ENCODE measurements at places on chromosomes 6 and 20.

- no peak for DNase-seq
Observed at GRCh38 chr6:19599796-19600464, 237.2 kb upstream of the ID4 start.

- DNase-seq = no peak
Observed at GRCh38 chr6:144179237-144179636, 28.9 kb downstream of the STX11 start.

DNA sequence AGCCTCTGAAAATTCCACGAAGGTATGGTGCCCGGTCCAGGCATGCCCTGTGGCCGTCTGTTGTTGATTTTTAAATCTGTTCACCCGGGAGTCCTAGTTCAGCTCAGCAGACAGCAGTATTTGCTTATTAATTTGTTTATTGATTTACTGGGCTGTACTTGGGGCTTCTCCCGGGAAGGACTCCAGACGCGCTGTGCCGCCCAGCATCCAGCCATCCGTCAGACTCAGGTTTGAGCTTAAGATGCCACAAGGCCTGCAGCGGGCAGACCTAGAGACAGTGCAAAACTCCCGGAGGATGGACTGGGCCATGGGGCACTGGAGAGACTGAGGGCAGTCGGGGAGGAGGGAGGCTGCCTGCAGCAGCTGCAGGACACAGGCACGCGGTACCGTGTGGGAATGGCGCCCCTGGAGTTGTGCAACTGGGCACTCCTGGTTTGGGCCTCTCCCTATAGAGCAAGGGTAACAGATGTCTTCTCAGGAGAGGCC lies 17.3 kb upstream of the CCDC167 start:
- DNase-seq = no peak

GRCh38 chr6:32149932-32150870 lies 1.5 kb downstream of the PRRT1 start:
- no peak for DNase-seq

GRCh38 chr6:140050101-140050995 lies 675.9 kb upstream of the CITED2 start:
- peak; percentile 18 for DNase-seq

DNA sequence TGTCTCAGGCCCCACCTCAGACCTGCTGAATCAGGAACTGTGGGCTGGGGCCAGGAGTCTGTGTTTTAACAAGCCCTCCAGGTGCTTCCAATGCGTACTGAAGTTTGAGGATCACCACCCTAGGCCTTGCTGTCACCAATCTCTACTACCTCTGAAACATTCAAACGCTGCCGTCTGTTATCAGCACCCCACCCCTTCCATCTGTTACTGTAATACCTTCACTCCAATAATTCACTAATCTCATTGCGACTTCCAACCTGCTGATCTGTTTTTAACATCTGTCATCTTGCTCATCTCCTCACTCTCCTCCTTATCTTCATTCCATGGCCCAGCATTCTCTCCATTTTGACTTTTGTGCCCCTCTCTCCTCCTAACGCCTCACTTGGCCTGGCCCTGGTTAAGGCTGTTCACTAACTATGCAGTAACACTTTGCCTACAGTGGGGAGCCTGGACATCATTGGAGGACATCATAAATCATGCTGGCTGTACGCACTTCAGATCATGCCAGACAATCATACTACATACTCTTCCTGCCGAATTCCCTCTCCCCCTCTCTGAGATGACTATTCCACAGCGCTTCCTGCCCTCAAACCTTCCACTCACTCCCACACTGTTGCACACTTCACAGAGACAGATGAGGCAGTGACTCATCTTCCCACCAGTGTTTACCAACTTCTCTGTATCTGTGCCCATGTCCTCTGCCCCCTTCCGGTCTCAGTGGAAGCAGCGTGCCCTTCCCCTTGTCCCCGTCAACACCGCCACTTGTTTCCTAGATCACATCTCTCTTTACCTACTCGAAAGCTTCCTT lies 3.0 kb upstream of the GUCA1B start:
- DNase-seq = no peak

DNA sequence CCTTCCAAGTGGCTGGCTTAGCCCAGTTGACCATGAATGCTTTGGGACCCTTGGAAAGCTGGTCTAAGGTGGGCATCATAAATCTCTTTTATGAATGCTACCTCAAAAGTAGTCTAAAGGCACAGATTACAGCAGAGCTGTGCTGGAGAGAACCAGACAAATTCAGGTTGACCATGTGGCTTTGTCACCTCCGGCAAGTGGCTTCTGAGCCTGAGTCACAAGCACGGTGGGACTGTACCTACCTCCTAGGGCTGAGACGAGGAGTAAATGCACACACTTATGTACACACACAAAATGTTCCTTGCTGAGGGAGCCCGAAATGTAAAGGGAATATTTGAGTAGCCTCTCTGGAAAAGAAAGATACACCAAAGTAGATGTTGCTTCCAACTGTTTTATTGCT lies 155.9 kb downstream of the NFATC2 start:
- no peak for DNase-seq

DNA sequence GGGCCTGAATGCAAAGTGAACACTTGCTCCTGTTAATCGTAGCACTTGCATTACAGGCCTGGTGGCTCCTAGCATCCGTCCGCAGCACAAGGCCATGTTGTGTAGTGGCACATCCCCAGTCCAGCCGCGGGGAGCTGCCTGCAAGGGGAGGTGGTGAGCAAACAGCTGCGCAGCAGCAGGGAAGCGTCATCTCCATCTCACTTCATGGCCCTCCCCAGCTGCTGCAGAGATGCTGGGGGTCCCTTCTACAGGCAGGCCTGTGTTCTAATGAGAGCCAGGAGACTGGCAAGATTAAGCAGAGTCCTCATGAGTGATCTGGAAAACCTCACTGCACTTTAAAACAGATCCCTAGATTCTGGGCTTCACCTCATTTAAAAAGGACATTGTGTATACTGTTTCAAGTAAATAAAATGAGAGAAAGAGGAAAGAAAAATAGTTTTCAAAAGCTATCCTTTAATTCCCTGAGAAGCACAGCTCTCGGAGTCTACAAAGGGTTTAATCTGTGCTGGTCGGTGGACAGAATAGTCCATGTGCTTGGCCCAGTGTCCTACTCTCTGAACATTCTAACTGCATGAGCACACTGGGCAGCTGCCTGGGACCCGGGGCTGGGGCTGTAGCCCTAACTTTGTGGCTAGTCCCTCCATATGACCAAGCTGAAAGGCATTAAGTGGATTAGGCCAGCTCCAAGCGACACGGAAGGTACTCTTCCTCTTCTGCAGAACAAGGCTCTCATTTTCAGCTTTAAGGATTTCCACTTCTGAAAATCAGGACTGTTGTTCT lies 125.8 kb downstream of the LY86 start:
- no peak for DNase-seq

DNA sequence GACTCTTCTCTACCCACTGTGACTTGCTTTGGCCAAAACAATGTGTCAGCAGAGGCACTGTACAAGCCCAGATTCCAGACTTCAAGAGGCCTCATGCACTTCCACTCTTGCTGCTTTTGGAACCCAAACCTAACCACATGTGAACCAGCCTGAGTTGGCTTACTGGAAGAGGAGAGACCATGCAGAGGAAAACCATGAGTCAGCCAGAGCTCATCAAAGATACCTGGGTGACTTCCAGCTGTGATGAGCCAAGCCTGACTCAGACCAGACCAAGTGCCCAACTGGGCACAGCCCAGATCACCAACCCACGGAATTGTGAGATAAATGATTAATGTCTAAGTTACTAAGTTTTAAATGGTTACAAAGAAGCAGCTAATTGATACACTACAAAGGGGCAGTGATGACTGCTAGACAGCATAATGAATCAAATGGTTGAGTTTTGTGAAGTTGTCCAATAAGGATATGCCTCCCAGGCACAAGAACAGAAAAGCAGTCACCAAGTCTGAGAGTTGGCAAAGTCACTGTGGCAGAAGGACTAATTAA lies 16.2 kb upstream of the BEND6 start:
- no peak for DNase-seq

DNA sequence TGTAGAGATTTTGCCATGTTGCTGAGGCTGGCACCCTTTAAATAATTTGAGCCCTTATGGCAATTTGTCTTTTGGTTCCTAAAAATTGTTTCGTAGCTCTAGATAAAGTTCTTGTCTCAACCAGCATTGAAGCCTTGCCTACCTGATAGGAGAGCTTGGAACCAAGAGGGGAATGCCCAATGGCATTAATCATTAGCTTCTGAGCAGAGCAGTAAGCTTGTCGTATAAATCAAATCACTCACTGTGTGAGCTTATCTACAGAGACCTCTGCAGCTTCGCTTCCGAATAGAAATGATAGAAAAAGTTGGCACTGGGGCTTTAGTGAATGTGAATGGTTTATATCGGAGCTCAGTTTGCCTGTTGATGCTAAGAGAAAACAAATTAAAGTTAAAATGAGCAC lies 10.7 kb downstream of the ANKRD6 start:
- no peak for DNase-seq

- DNase-seq = peak; percentile 21
Observed at GRCh38 chr6:131954775-131955107, 3.6 kb upstream of the CCN2 start.

Data from HEK293T (cell line).